ENCODE measurements at places on chromosomes 7 and 10. TPM values are rescaled to one million over a fixed set of nuclear protein-coding genes. Genes with fewer than 3 reads are reported as not detected.

DNA sequence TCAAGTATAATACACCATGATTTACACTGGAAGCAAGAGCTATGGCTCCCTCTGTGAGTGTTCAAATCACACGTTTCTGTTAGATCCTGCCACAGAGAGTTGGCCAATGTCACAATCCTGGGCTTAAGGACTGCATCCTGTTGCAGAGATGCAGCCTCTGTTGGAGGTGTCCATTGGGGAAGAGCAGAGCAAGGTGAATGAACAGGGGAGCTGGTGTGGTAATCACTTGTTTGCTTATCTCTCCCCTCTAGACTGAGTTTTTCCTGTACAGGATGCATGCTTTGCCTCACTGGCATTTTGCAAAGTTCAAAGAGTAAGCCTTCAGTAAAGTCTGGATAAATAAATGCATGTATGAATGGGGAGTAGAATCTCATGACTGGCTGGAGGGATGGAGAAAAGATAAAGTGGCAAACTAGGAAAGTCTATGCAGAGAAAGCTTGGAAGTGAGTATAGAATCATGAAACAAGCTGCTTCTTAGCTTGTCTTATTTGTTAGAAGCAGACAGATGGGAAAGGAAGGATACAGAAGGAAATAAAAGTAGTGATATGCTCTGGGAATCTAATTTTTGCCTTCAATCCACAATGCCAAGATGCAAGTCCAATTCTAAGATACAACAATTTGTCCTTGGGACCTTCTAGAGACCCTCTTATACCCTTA lies 605.9 kb downstream of the KCNMA1 start:
- no peak for DNase-seq

- no peak for DNase-seq
These were observed 86.7 kb upstream of the GNAI1 start for GRCh38 chr7:80047856-80048459.

DNA sequence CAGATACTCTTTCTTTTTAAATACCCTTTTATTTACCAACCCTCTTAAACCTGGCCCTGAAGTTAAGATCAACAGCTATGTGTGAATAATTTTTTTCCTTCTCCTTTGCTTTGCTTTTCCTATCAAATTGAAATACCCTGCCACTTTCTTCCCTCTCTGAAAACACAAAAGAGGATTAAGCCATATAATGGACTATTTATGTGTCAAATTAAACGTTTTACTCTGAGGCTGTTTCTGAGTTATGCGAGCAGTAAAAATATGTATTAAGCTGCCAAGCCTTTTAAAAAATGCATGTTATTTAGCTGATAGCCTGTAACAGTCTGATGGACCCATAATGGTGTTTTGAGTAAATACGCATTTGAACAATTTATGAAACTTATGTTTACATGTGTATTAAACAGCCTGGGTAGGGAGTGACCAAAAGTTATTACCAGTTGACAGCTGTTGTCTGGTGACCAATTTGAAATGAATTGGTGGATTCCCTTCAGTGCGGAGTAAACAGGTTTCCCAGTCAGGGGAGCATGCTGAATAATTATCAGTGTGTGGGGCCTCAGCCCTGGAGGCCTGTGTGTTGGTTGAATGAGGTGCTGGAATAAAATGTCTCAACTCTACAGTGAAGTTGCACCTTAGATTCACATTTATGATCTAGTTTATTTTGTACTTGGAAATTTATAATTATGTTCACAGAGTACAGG lies 89.6 kb downstream of the AUTS2 start:
- DNase-seq = no peak

DNA sequence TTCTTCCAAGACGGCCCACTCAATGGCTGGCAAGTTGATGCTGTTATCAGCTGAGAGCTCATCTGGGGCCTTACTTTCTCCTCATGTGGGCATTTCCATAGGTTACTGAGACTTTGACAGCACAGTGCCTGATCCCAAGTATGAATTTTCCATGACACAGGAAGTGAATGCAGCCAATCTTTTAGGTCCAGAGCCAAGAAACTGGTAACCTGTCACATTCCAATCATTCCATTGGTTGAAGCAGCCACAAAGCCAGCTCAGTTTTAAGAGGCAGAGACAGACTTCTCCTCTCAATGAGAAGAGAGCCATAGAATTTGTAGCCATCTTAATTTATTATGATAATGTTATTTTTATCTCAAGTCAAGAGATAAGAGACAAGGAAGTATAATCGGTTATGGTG lies 775.5 kb downstream of the CNTNAP2 start:
- no peak for DNase-seq

GRCh38 chr10:95474228-95475002 lies 86.8 kb downstream of the SORBS1 start:
- DNase-seq = no peak

- no peak for DNase-seq
These were observed 98.7 kb downstream of the SVOPL start for GRCh38 chr7:138602451-138602850.

DNA sequence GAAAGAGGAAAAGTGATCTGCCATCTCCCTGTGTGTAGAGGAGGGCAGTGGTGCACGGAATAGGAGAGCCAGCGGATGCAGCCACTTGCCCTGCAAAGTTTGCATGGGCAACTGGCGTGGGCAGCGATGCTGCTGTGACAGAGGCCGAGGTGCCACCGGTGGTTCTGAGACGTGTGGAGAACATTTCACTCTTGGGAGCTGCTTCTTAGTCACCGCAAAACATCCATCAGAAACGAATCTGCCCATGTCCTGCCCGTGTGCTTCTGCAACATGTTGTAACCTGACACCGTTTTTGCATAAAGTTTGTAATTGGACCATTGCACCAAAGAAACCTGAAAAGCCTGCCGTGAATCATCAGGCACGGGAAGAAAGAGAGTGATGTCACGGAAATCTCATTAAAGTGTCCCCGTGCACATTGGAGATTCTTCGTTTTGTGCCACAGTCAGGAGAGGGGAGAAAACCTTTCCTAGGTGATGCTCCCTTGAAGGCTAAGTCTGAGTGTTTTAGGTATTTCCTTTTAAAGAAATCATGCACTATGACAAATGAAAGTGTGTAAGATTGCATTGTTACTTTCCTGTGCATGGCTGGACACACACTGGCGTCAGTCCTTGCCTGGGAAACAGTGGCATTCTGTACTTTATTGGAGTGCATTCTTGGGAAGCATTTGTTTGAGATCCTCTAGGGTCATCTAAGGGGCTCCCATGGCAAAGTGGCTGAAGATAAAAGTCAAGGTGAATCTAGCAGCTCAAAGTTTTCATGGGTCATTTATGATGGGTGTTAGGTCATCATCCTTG lies 302.6 kb downstream of the KLF6 start:
- DNase-seq = no peak

DNA sequence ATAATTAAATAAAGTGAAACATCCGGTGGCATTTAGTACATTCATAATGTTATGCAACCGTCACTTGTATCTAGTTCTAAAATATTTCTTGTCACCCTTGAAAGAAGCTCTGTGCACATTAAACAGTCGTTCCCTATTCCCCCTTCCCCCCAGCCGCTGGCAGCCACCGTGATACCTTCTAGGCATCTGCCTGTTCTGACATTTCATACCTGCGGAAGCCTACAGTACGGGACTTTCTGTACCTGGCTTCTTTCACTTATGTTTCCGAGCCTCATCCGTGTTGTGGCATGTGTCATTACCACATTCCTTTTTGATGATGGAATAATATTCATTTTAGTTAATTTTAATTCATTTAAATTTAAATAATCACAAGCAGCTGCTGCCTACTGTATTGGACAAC lies 13.9 kb upstream of the SFRP5 start:
- DNase-seq = no peak

ABLIM1 gene
- 141 TPM for total RNA-seq

CRTAC1 gene
- total RNA-seq = not detected

SNX10 gene
- 12.4 TPM for total RNA-seq

NKX1-2 gene
- not detected for total RNA-seq

GPR22 gene
- total RNA-seq = not detected

CDC14C gene
- not detected for total RNA-seq

SLC26A5 gene
- not detected for total RNA-seq

Measured in T-helper 17 cell (primary cell).